ENCODE measurements at places on chromosomes 12 and 14.

GRCh38 chr12:77122236-77122635 lies 56.9 kb upstream of the E2F7 start:
- DNase-seq: no peak

GRCh38 chr12:92650228-92650822 lies 52.5 kb upstream of the PLEKHG7 start:
- no peak for DNase-seq

DNA sequence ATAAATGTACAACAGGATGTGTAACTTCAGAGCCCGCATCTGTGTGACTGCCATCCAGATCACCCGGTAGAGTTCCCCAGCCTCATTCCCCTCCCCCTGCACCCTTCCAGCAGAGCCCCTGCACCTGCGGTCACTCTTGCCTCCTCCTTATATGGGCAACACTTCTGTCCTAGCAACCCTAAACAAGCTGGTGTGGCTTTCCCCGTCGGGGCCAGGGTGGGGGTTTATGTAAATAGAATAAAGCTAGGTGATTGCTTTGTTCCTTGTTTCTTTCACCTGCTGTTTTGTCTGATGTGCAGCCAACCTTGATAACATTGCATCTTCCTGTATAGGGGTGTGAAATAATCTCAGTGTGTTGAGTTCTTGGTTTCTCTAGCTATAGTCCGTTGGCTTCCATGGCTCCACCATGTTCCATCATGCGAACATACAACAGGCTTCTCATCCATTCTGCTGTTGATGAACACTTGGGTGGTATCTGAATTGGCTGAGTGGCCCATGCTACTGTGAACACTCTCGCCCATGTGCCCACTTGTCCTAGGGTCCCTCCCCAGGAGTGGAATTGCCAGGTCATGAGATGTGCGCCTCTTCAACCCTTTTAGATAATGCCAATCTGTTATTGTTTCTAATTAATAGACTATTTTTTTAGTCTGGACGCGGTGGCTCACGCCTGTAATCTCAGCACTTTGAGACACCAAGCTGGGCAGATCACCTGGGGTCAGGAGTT lies 102.2 kb downstream of the KIF26A start:
- DNase-seq: no peak

GRCh38 chr12:90280033-90280432 lies 571.4 kb upstream of the ATP2B1 start:
- no peak for DNase-seq

DNA sequence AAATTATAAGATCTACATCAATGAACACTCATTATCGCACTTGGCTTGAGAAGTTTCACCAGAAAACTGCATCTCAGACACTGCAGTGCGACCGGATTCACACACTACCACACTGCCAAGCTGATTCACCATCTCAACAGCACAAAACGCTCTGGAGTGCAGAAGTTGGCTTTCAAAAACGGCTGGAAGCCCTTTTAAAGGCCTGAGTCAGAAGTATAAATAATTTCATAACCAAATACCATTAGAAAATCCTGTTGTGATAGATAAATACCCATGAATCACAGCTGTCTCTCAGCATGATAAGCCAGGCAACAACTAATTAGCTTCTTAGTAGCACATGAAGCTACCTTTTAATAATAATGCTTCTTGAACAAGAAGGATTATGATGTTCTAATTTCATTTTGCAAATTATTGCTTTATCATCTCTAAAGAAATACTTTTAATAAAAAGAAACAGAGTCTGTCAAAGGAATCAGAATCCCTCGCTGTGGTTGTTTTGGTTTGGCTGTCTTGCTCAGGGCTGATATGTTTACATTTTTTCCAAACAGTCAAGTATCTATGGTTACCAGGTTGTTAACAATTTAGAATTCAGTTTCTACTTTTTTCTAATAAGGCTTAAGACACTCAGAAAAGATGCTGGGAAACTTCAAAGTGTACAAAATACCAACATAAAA lies 51.2 kb downstream of the SLC2A13 start:
- DNase-seq: no peak

DNA sequence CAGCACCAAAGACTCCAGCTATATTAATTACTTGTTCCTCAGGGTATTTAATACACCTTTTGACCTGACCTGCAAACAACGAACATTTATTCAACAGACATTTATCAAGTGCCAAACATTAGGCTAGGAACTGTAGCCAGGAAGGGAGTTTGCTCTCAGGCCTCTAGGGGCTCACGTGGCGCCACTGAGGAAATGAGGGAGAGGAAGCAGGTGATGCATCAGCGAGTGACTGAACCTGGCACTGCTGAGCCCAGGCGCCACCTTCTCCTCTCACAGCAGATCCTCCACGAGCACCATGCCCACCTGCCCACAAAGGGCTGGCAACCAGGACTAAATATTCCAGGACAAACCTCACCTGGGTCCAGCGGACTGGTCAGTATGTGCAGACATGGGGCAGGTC lies 50.2 kb downstream of the SETD3 start:
- peak; percentile 6 for DNase-seq

DNA sequence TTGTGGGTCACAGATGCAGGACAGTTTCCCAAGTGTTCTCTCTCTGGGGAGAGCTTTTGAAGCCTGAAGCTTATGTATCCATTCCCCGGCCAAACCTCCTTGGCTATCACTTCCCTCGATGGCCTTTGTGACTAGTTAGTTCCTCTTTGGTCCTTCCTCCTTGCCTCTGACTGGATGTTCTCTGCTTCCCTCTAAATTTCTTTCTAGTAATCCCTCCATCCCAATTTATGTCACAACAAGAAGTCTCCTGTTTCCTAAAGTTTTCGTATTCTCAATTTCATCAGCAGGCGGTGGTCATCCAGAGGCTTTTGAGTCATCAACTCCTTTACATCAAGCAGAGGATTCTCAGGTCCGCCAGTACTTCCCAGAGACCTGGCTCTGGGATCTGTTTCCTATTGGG lies 27.5 kb downstream of the A2ML1 start:
- DNase-seq: no peak

DNA sequence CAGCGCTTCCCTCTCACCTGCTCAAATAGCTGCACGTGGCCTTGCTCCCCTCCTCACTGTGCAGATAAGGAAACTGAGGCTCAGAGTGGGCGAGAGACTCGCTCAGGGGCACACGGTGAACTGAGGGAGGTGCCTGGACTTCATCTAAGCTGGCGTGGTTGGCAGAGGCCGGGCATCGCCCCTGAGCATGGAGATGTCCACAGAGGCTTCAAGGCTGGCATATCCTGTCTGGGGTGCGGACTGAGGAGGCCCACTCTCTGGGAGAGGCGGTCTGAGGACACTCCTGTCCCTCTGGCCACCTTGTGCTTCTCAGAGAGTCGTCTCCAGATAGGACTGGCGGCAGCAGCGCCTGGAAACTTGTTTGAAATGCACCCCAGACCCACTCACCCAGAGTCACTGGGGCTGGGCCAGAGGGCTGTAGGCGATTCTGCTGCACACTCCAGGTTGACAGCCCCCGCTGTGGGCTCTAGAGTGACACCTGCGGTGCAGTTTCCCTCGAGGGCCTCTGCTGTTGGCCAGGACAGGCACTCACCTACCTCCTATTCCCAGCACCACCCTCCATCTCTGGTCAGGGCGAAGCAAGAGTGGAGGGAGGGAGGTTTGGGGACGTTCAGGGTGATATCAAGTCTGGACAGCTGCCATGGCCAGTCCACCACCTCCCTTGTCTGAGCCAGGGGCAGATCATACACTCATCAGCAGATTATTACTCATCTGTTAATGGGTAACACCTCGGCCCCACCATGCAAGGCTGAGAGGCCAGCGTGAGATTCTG lies 11.2 kb upstream of the LBHD2 start:
- DNase-seq: no peak

GRCh38 chr12:49496417-49497360 lies 42.1 kb upstream of the KCNH3 start:
- DNase-seq: no peak

DNA sequence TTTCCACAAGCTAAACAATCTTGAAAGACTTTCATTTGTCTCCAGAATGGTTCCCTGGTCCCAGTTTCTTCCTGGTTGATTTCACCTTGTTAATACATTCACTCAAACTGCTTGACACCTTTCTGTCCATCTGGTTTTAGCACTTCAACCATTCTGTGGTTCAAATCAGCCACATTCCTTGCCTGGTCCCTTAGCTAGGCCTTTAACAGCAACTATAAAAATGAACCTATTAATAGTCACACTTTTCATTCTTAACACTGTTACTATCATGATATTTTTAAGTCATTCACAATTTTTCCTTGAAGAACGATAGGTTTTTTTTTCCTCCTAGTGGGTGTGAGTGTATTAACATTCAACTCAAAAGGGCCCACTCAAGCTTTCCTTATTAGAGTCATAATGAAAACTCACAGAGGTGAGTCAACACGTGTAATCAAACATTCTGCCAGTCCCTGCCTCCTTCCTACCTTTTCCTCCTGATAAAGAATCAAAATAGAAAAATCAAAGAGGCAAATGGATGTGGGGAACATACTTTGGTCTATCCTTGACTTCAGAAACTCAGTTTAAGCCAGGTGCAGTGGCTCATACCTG lies 34.4 kb upstream of the CCNT1 start:
- DNase-seq: no peak

GRCh38 chr12:1188016-1188415 lies 197.0 kb downstream of the ERC1 start:
- DNase-seq: no peak

DNA sequence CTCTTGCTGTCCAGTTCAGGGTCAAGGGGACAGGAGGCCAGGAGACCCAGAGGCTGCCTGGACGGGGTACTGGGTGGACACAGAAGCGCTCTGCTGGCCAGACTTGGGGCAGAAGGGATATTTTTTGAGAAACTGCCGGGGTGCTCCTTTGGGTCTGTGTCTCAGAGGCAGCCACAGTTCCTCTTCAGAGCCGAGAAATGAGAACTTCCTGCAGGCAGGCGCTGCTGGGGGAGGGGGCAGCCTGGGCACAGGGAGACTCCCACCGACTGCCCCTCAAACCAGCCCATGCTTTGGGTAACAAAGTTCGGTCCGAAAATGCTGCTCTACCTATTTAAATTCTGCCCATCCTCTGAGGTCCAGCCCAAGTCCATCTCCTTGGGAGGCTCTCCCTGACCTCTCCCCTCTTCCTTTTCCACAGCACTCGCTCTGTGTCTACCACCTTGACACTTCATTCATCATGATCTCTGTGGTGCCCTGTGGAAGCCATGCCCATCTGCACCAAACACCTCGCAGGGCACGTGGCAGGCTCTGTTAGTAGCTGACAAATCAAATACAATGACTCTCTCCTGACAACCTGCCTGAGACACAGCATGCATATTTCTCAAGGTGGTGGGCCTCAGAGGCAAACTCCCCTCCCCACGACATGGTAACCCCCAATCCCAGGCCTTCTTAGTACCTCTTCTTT lies 16.4 kb downstream of the HDAC7 start:
- DNase-seq: peak; percentile 26

GRCh38 chr12:18719922-18720510 lies 17.8 kb downstream of the PLCZ1 start:
- DNase-seq: no peak

Data from CD4-positive, alpha-beta T cell treated with Interferon alpha-2 for 1 hour (primary cell).